ENCODE measurements at places on chromosomes 4 and X.

- no peak for DNase-seq
Measured at GRCh38 chrX:134929808-134930207, 61.0 kb upstream of the SMIM10 start.

GRCh38 chr4:103853627-103854026, 133.8 kb upstream of the TACR3 start:
- DNase-seq, result no peak

DNA sequence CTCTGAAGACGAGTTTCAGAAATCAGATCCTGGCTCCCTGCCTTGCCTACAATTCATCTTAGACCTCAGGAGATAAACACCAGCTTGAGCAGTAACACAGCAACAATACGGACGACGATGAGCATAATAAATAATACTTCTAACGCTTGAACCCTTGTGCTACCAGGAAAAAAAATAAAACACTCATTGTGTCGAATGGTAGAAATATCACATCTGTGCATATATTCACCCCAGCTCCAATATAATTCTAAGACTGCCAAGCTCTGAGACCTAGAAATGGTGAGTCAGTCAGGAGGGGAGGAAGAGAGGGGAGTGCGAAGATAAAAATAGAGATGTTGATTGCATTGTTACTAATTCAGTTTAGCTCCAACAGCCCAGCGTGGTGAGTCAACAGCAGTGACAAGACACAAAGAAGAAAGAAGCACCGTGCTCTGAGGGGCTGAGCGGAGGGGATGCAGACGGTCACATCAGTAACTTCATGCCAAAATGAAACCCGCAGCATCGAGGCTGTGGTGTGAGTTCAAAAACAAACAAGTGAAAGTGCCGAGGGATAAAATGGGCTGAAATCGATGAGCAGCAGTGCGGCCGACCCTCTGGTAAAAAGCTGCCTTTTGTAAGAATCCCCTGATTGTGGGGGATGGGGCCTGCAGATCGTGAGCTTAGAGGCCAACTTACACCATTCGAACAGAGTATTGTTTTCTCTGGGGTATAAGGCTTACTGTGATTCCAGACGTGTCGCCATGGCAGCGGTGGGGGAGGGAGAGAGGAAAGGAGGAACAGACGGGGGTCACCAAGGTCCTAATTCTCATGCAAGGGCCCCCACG, 150.4 kb downstream of the MGST2 start:
- peak; percentile 77 for DNase-seq

DNA sequence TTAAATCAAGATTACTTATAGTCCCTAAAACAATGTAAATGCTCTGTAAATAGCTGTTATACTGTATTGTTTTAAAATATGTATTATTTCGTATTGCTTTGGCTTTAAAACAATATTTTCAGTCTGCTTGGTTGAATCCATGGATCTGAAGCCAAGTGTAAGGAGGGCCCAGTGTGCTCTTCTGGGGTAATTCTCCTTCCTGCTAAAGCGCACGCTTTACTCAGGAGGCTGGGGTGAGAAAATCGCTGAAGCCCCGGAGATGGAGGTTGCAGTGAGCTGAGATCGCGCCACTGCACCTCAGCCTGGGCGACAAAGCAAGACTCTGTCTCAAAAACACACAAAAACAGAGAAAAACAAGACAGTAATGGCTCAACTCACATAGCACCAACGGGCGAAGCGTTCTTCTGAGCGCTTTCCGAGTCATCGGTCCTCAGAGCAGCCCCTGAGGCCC, 391 bp upstream of the IDUA start:
- DNase-seq, result no peak

All from Ammon's horn (tissue), 1 donor.